ENCODE measurements at places on chromosomes 5 and 9. TPM values are rescaled to one million over a fixed set of nuclear protein-coding genes. Genes with fewer than 3 reads are reported as not detected.

GRCh38 chr5:169917500-169917899 lies 62.8 kb downstream of the INSYN2B start:
- DNase-seq, result no peak

DNA sequence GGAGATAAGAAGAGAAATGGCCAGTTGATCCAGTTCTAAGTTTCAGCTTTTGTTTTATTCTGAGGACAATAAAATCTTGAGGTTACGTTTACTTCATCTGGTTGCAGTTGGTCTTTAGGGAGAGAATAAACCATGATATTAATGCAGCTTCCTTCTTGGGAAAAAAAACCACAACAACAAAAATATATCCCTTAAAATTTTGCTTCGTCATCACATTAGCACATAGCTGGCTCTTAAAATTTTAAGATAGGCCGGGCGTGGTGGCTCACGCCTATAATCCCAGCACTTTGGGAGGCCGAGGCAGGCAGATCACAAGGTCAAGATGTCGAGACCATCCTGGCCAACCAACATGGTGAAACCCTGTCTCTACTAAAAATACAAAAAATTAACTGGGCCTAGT lies 86.4 kb downstream of the EQTN start:
- no peak for DNase-seq

Gene NRG2
- not detected for total RNA-seq

- DNase-seq, result peak; percentile 29
Observed at GRCh38 chr5:146165460-146165859, 17.0 kb downstream of the LARS1 start.

DNA sequence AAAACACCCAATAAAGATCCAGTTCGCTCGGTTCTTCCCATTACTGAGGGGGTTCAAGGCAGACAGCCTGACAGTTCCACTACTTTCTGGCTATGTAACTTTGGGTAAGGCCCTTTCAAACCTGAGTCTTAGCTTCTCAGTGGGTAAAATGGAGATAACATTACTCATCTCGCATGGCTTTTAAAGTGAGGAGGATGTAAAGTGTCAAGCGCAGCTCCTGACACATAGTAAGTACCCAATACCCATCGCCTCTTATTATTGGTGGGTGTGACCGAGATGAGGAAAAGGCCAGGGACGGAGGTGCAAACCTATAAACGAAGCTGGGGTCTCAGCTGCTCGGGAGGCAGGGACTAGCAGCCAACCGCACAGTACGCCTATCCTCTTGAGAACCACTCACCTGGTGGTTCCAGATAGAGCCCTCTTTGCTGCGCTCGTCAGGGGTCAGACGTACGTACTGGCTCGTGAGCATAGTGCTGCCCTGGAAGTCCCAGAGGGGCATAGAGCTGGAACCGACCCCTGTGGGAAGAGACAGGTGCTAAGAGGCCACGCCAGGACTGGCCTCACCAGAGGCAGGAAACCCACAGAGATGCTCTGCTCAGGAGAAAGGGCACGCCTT lies 584 bp downstream of the LMAN2 start:
- DNase-seq, result peak; percentile 35

GRCh38 chr9:77999231-77999631 lies 32.4 kb downstream of the GNAQ start:
- peak; percentile 37 for DNase-seq

Gene ARHGEF28
- total RNA-seq, result 8.9 TPM

- peak; percentile 43 for DNase-seq
Observed at GRCh38 chr5:80959768-80960442, at the start of gene RASGRF2. RASGRF2 (plus strand) TSS chr5:80960363; CDS start chr5:80960739, 376 bp downstream.

Gene MARCOL
- not detected for total RNA-seq

- no peak for DNase-seq
Observed at GRCh38 chr5:87997662-87998061, 271.0 kb downstream of the TMEM161B start.

Gene IFNA21
- not detected for total RNA-seq

Gene PCDHGA12
- total RNA-seq, result 10.9 TPM

GRCh38 chr5:116970318-116970717 lies 395.7 kb upstream of the SEMA6A start:
- DNase-seq, result peak; percentile 2

Gene GARIN3
- not detected for total RNA-seq
